ENCODE measurements at places on chromosomes 2 and 18.

DNA sequence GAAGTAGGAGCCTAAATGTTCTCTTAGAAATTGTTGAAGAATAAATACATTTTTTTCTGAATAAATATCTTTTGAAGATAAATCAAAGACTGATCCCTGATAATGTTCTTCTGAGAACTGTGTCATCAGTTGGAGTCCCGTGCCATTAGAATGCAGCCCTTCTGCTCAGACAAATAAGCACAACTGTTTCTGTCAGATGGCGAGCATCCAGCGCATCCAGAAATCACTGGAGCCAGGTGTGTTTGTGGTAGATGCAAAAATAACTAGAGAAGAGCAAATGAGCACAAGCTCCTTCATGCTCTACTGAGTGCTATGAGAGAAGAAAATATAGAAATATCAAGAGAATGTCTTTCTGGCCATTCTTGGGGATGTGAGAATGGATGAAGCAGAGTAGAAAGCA is 573.7 kb downstream of the THSD7B start:
- no peak for DNase-seq

DNA sequence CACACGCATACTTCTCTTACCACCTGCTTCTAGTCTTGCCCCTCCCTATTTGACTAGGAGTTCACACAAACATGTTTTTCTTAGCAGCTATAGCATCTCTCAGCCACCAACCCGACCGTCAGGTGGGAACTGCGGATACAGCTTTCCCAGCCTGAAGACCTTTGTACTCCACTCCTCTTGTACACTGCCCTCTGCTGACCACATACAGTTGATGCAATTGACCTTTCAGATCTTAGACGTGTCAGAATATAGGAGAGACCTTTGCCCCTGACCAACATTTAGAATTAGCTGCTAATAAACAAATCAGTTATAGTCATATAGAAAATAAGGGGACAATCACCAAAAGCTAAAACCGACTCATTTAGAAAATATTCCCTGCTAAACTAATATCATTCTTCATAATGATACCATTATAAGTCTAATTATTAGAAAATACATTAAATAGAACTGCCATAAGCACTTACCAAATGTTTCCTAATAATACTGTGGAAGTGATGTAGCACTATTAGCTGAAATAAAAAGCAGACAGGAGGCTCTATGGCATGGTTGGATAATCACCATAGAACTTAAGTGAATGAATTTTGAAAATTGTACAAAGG is 208.4 kb downstream of the RAD51AP2 start:
- DNase-seq = no peak

GRCh38 chr2:177550264-177551200 is 158.0 kb downstream of the AGPS start:
- DNase-seq = no peak

DNA sequence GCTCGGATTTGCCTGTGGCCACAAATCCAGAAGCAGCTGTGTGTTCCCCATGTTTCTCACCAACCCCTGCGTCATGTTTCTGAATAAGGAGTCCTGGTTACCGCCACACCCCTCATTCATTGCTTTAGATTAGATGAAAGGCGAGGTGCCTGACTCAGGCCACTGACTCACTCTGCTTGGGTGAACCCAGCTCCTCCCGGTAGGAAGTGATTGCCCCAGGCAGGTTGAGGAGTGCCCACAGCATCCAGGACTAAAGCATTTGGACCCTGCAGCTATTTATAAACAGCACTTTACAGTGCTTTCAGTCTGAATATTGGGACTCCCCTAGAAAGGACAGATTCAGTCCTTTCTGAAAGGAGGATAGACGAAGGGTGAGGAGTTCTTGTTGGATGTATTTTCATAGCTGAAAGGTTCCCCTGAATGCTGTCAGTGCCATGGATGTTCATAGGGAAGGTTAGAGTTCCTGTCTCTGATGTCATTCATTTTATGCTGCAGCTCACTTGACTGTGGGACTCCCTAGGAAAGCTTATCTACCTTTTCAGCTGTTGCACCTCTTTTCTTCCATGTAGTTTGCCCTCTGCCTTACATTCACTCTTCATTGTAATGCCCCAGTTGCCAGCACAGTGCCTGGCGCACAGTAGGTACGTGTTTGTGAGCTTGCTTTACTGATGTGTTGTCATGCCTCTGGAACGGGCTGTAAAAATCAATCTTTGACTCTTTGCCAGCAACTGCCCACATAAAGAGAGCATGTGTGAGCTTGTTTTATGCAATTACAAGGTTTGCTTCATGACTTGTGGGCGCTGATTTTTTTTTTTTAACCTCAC is 14.9 kb downstream of the ITGA6 start:
- no peak for DNase-seq

DNA sequence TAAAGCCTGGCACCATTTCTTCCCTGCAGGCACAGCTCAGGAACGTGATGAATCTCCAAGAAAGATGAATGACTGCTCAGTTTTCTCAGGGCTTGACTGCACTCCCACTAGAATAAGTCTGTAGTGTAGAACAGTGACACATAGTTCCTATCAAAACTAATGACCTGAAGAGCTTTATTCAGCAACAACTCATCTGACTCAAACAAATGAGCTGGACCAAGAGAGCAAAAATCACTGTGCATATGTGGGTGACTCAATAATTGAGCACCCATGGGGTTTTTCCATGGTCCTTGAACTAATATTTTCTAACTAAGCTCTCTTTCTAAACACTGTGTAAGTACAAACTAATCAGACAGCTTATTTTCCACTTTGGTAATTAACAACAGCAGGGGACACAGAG is 61.1 kb upstream of the XDH start:
- no peak for DNase-seq

DNA sequence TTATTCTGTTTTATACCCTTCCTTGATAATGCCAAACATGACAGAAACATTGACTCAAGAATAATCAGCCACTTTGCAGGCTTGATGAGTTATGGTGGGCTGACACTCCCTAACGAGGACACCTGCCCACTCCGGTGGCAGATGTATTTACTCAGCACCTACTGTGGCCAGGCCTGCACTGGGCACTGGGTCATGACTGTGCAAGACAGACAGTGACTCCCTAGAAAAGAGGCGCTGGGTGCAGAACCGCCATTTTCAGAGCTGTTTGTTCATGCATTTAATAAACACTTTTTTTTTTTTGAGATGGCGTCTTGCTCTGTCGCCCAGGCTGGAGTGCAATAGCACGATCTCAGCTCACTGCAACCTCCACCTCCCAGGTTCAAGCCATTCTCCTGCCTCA is 32.5 kb downstream of the SNED1 start:
- DNase-seq = no peak

- DNase-seq = no peak
These were observed 338.9 kb downstream of the CCDC85A start for GRCh38 chr2:56522605-56523089.

- DNase-seq = no peak
These were observed 217.1 kb upstream of the DLGAP1 start for GRCh38 chr18:4672162-4672561.

DNA sequence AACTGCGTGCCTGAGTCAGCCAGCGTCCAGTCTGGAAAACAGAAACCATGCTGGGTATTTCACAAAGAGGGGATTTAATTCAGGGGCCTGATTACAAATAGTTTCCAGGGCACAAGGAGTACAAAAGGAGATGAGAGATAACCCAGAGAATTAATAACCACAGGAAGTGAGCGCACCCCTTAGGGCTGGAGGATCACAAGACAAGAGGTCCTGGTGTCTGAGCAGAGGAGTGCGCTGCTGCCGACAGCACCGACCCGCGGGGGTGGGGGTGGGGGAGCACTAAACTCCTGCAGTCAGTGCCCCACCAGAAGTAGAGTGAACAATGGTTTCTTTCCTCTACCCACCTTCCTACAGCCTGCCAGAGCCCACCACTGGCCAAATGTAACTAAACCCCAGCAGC is 20.8 kb upstream of the MAL start:
- no peak for DNase-seq

DNA sequence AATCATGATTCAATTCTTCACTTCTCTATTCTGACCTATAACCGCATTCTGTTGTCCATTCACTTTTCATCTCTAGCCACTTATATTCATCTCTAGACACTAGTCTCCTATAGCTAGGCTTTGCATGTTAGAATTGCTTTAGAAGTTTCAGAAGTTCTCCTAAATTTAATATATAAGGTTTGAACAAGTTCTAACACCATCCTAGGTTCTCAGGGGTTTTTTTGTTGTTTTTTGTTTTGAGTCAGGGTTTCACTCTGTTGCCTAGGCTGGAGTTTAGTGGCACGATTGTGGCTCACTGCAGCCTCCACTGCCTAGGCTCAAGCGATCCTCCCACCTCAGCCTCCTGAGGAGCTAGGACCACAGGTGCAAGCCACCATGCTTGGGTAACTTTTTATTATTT is 19.9 kb downstream of the WDSUB1 start:
- no peak for DNase-seq

GRCh38 chr2:236403125-236403524 is 138.9 kb upstream of the ASB18 start:
- no peak for DNase-seq

DNA sequence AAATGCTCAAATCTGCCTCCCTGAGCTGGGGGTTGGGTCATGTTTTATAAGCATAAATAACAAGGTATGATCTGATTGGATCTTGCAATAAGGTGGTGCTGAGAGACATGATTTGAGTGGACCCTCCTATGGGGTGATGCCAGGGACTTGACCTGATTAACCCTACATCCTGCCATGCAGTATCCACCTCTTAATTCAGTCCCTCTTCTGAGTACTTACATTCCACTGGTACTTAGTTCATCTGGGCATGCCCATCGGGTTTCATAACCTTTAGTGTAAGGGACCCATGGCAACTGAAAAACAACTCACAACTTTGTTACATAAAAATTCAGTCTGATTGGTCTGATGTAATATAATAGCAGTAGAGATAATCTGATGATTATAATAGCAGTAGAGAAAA is 397.9 kb upstream of the HNMT start:
- DNase-seq = no peak

GRCh38 chr2:120624061-120624737 is 111.5 kb upstream of the GLI2 start:
- DNase-seq = no peak

DNA sequence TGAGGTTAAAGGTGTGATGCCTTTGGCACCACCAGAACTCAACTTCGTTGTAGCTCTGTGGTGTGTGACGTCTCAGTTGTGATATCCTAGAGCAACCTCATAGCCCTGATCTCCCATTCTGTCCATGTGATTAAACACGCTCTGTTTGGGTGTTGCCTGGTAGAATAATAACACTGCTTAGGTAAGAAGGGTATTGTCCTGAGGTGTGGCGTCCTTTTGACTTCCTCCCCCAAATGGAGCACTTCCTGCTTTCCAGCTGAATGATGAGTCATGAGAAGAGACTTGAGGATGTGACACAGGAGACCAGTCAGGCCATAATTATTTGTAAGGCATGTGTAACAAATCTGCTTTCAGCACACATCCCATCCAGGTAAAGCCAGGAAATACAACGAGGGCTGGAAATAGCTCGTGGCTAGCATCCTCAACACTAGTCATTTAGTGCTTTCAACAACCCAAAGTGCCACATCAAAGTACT is 100.7 kb downstream of the RAPGEF4 start:
- no peak for DNase-seq

DNA sequence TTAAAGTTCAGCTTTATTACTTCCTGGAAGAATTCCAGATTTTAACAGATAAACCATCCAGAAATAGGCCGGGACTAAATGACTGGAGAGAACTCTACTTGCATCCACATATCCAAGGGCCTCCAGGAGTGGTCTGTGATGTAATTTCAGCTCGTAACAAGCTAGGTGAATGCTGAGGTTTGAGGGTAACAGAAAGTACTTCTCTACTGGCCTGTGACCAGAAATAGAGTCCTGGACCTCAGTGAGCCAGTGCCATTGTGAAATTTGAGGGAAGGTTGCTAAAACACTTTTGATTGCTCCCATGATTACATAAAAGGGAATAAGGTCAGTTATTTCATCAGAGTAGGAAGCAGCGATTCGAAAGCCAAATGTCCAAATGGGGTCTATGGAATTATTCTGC is 158.1 kb downstream of the DOCK10 start:
- DNase-seq = no peak

DNA sequence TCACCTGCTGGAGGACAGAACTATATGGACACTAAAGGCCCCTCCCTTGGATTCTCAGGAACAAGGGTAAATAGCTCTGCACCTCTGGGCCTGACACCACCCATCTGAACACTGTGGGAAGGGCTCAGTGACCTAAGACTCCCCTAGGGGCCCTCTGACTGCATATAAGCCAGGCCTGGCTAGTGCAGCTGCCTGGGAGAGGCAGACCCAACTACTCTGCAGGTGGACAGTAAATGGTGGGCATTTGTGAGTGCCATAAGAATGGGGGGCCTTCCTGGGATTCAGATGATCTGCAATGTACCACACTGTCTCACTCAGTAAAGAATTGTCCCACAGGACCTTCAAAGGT is 11.2 kb upstream of the WIPF1 start:
- no peak for DNase-seq

- no peak for DNase-seq
These were observed 3.4 kb upstream of the SP3 start for GRCh38 chr2:173968551-173968950.

DNA sequence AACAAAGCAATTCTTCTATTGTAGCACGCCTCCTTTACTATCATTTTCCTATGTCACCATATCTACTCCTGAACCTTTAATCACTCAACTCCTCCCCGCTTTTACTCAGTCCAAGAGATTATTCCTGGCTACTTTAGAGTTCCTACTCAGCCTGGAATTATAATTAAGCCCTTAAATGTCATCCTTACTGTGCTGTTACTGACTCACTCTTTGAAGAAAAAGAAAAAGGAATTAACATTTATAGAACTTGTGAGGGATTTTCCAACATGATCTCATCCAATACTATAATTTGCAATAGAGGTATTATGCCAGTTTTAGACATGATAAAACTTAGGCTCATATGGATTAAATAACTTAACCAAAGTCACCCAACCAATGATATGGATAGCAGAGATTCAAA is 61.7 kb downstream of the CCDC88A start:
- no peak for DNase-seq

DNA sequence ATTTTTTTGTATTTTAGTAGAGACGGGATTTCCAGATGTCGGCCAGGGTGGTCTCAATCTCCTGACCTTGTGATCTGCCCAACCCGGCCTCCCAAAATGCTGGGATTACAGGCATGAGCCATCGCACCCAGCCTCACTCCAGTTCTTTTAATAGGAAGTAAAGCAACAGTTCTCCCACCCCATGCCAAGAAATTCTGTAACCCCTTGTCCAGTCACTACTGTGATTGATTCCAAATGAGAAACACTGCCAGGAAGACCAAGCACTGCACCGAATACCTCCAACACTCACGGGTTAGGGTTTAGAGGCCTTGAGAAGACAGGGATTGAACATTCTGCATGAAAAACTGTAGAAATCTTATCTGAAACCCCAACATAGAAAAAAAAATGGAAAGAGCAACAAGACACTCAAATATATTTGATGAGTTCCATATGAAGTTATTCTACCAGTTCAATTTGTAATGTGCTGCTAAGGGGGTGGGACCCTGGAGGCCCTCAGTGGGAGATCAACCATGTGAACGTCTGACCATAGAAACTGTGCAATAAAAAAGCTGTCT is 48.2 kb upstream of the BIN1 start:
- DNase-seq = no peak

- no peak for DNase-seq
These were observed 653.0 kb upstream of the FAM98A start for GRCh38 chr2:34252111-34252510.

- no peak for DNase-seq
These were observed 103.7 kb upstream of the DNMT3A start for GRCh38 chr2:25445464-25445863.
